Astrocyte of the spinal cord (primary cell): ENCODE measurements at places on chromosomes 3 and 15.

GRCh38 chr3:169170456-169170855 lies 493.1 kb downstream of the MECOM start:
- DNase-seq, result peak; percentile 8

DNA sequence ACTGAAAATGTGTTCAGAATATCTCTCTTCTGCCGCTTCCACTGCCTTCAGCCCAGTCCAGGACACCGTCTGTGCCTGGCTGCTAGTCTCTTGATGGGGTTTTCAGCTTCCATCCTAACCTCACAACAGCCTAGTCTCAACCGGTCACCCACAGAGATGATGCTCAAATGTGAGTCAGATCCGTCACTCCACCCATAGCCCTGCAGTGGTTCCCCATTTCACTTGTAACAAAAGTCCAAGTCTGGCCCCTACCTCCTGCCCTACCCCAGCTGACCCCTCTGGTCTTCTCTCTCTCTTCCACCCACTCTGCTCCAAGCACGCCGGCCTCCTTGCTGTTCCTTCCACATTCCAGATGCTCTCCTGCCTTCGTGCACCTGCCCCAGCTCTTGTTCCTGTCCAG lies 68.1 kb downstream of the PPARG start:
- no peak for DNase-seq

- DNase-seq, result peak; percentile 58
Measured at GRCh38 chr3:33202711-33203457, 15.7 kb downstream of the SUSD5 start.

GRCh38 chr3:27914199-27914598 lies 192.1 kb upstream of the EOMES start:
- DNase-seq, result no peak

GRCh38 chr3:173659972-173660371 lies 262.4 kb downstream of the NLGN1 start:
- no peak for DNase-seq

GRCh38 chr3:131972550-131972949 lies 62.3 kb downstream of the CPNE4 start:
- no peak for DNase-seq

GRCh38 chr3:24678421-24678865 lies 183.8 kb upstream of the THRB start:
- DNase-seq, result peak; percentile 96

GRCh38 chr15:82854554-82854953 lies 45.1 kb downstream of the WHAMM start:
- no peak for DNase-seq

DNA sequence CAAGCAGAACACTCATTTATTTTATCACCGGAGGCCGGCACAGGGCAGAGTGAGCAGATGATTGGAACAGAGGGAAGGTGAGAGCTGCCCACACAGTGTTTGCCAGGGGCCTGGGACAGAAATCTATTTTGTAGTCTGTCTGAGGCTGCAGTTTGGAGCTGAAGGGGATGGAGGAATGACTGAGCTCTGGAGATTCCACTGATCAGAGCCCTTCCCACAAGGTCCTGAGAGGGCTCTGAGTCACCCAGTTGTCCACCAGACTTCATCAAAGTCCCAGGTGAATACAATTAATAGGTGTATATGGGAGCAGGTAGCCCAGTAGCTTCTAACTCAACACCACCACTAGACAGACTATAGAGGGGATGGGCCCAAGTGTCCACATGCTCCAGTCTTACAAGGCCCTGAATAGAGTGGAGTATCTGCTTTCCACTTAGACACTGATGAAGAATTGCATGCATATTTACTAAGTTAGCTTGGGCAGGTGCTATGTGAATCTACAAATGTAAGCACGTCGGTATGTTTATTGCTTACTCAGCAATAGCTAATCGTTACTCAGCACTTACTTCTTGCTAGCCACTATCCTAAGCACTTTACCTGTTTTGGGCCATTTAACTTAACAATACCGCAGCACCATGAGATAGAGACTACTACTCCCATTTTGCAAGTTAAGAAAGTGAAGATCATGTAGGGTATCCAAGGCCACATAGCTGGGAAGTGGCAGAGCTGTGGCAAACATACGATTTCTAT lies 2.7 kb upstream of the STARD5 start:
- DNase-seq, result no peak

GRCh38 chr15:70617076-70617910 lies 146.1 kb downstream of the UACA start:
- no peak for DNase-seq

DNA sequence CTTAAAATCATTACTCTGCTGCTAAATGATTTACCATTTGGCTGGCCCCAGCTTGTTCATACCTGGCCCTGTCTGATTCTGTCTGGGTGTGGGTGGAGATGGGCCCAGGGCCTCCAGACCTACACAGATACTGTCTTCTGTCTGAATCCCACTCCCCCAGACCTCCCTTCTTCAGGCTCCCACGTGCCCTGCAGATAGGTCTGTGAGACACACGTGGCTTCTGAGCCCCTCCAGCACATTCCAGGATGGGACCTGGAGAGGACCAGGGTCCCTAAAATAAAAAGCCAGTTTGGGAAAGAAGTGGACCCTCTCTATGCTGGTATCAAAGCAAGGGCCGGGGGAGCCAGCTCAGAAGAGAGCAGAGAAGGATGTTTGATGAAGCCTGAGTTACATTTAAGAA lies 14.6 kb upstream of the CEMIP start:
- no peak for DNase-seq

DNA sequence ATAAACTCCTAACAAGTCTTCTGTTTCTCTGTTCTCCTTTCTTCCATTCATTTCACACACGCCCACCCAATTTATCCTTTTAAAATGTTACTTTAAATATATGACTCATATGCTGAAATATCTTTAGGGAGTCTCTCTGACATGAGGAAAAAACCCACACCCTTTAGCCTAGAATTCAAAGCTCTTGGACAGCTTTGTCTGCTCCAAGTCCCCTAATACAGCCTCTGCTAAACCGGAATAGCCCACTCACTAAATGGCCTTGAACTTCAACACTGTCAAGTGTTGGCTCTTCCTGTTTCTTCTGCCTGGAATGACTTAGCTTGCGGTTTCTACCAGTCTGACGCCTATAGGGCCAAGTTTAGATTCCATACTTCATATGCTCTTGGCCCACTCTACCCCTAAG lies 3.3 kb upstream of the CD96 start:
- DNase-seq, result peak; percentile 49

GRCh38 chr3:183958226-183958625 lies 59.5 kb downstream of the ABCC5 start:
- DNase-seq, result no peak

GRCh38 chr3:57659004-57659673 lies 33.7 kb downstream of the DENND6A start:
- no peak for DNase-seq

DNA sequence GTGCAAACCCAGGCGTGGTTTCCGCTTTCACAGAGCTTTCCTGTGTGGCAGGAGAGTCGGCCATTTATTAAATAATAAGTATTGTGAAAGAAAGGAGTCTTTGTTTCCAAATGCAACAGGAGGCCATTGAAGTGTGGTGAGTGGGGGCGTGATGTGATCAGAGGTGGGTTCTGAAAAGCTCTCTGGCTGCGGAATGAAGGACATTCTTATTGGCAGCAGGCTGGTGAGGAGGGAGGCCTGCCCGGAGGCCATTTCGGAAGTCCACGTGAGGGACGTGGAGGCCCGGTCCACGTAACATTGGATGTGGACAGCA lies 11.1 kb downstream of the ARNT2 start:
- no peak for DNase-seq

- no peak for DNase-seq
Measured at GRCh38 chr3:18507333-18507732, 82.2 kb upstream of the SATB1 start.

GRCh38 chr3:133895208-133896001 lies at the start of gene RAB6B:
TSS of gene RAB6B (minus strand) at chr3:133895882. CDS start at chr3:133895466, 416 bp downstream.
- peak; percentile 17 for DNase-seq

DNA sequence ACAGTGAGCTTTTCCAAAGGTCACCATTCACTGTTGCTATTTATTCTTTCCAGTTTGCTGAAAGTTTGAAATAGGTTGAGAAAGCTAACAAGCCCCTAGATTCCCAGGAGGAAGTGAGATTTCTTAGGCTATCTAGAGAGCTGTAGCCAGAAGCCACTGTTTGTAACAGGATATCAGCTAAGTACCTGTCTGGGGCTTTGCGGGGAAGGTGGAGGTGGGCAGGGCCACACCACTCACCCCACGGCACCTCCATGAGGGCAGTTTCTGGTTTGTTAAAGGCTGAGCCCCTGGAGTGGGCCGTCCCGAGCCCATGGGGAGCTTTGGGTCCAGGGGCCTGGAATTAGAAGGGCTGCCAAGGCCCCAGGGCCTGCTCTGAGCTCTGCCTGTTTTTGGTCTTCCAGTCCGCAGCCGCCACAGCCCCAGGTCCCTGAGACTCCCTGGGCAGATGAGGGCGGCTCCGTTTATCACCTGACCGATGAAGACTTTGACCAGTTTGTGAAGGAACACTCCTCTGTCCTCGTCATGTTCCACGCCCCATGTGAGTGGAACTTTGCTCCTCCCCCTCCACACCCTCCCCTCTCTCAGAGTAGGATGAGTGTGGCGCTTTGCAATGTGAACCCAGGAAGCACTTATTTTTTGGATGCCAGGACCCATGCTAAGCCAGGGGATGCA lies 63.4 kb downstream of the PDIA5 start:
- DNase-seq, result no peak

GRCh38 chr3:70242297-70242882 lies 70.0 kb downstream of the MDFIC2 start:
- DNase-seq, result no peak

DNA sequence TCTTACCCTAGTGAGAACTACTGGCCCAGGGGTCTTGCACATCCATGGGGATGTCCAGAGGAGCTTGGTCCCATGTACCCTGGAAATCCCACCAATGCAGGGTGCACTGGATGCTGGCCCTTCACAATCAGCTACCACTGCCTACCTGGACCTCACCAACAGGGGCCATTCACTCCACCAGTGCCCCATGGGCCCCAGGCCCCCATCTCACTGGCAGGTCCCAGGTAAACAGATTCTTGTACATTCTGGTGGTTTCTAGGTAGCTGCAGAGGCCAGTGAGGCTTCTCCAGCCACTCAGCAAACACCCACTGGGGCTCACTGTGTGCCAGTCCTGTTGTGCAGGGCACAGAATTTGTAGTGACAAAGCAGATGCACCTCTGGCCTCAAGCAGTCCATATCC lies 24.9 kb downstream of the RAB6B start:
- DNase-seq, result no peak

DNA sequence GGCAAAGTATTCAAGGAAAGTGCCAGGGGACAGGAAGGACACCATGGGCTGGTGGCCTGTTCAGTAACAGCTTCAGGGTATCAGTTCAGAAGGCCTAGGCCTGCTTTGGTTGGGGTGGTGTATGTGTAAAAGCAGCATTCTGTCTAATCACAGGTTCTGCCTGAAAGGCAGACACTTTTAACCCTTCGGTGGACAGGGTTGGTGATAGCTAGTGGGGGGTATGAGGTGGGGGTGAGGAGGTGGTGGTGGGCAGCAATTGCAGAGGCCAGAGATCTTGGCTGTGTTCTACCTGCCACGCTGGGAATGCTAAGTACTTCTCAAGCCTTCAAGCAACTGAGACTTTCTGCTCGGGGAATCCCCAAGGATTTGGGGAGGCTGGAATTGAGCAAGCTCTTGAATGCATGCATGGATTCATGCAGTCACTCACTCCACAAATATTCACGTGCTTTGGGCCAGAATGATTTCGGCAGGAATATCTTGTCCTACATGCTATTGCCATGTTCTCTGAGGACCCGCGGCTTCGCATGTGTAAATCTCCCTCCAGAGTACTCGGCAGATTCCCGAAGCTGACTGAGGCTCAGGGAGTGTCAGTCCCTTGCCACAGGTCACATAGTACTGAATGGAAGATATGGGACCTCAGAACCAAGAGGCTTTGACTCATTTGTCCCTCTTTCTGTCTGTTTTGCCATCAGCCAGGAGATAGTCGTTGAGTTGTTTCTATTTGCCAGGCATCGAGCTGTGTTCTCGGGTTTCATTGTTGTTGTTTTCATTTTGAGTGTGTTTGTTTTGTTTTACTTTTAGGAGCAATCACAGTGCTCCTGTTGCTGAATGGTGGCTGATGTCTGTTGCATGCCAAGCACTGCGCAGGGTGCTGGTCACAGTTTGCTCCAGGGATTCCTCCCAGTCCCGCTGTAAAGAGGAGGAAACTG lies 65.5 kb downstream of the SMAD3 start:
- no peak for DNase-seq

GRCh38 chr3:129282727-129283327 lies 4.2 kb downstream of the HMCES start:
- DNase-seq, result peak; percentile 38

DNA sequence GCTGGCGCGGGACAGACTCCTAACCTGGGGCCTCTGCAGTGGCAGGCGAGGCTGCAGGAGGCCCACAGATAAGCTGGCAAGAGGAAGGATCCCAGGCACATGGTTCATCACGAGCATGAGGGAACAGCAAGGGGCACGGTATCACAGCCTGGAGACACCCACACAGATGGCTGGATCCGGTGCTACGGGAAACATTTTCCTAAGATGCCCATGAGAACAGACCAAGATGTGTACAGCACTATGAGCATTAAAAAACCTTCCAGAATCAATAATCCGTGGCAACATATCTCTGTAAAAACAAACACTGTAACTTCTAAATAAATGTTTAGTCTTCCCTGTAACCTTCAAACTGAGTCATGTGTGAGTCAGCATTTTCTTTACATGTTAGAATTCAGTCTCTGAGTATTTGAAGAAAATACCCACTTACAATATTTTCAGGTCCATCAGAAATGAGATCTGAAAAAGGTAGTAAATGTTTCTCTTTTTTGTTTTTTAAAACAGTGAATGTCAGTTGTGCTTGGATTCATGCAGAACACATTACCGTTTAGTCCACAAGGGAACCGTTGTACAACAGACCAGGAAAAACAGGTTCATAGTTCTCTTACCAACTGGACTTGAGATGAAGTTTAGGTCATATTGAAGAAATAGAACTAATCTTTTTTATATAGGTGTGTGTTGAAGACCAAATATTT lies 75.9 kb downstream of the BOC start:
- peak; percentile 82 for DNase-seq

- peak; percentile 47 for DNase-seq
Measured at GRCh38 chr3:64260431-64260830, 35.2 kb upstream of the PRICKLE2 start.

DNA sequence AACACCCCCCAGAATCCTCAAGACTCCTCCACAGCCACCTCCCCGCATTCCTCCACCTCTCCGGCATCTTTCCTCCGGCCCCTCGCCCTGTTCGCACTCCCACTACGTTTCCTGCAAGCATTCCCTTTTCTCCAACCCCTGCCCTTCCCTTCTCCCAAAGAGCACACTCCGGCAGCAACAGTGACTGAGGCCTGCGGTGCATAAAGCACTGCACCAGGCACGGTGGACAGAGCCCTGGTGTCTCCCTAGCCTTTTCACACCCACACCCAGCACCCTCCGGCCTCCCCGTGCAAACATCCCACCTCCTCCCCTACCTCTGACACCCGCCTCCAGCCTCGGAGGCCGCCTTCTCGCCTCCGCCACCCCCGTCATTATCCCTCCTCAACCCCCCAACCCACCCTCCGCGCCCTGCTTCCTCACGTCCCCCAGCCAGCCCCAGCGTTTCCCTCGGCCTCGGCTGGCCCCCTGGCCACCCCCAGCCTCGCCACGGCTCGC lies 577 bp downstream of the ZNF148 start:
- DNase-seq, result peak; percentile 40
